ENCODE measurements at places on chromosomes 6 and 20. TPM values are rescaled to one million over a fixed set of nuclear protein-coding genes. Genes with fewer than 3 reads are reported as not detected.

GRCh38 chr6:41527721-41528408 lies 18.3 kb upstream of the FOXP4 start:
- peak; percentile 25 for DNase-seq

GRCh38 chr6:2055911-2056310 lies 189.5 kb downstream of the GMDS start:
- DNase-seq: no peak

DNA sequence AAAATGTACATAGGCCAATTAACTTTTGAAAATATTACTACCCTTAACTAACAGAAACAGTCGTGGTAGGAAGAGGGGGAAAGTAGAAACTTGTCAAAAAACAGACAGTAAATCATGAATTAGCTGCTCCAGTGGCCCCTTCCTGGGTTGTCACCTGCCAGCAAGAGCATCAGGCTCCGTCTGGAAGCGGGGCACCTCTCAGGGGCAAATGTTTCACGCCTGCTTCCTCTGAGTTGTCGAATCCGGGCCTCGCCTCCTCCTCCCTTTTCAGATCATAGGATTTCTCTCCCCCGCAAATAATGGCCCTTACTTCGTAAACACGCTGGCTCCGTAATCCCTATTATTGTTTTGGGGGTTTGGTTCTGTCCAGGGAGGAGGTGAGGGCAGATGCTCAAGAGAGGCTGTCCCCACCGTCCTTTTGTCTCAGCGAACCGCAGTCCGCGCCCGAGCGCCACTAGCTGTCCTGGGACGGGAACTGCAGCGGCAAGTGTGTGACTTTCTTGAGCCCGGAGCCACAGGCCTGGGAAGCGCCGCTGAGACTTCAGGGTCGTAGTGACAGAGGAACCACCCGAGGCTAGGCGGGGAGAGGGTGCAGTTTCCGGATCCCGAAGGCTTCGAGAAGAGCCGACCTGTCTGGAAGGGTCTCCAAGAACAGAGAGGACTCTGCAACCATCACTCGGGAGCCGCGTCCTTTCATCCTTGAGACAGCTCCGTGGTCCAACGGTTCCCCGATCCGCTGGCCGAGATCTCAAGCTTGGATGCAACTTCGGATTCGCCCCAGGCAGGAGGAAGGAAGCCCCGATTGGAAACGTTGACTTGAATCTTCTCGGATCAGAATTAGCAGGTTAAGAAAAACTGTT lies 214.5 kb upstream of the ZNF184 start:
- DNase-seq: peak; percentile 53

GRCh38 chr6:46749731-46750130 lies 3.0 kb downstream of the ANKRD66 start:
- DNase-seq: no peak

GRCh38 chr6:15358579-15359327 lies 112.9 kb downstream of the JARID2 start:
- peak; percentile 88 for DNase-seq

DNA sequence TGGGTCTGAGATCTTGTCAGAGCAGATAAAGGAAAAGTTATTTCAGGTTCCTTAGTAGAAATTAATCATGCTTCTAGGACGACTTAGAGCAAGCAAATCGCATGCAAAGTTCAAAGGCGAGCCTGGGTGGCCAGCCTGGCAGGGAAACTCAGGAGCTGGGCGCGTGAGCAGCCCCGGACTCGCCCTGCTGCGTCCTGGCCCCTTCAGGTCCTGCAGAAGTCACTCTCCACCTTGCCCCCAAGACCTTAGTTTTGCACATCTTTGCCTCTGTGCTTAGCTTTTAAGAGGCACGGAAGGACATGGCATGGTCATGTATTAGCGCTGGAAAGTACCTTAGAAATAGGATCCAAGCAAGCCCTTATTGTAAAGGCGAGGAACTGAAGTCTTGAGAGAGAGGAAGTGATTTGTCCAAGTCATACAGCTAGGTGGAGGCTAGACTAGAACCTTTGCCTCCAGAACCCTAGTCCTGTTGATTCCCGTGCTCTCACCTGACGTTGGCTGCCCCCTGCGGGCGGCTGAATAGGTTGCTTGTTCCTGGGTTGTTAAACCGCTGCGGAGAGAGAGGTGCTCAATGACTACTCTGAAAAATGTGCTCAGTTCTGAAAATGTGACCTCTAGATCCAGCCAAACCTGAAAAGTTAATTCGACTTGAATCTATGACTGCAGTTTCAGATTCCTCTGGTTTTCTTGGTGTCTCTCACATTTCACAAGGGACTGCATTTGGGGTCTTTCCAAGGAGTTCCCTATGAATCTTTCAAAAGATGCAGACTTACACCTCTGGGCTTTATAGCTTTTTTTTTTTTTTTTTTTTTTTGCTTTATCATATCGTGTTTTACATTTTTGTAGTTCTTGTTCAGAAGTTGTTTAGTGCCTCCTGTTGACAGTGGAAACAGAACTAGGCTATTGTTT lies 2.7 kb downstream of the MYB start:
- peak; percentile 44 for DNase-seq

- no peak for DNase-seq
Observed at GRCh38 chr6:142307963-142308748, 6.3 kb downstream of the ADGRG6 start.

GRCh38 chr6:35484921-35485392 lies 11.9 kb downstream of the TEAD3 start:
- DNase-seq: peak; percentile 53

GRCh38 chr6:14501914-14502313 lies 384.3 kb downstream of the CD83 start:
- peak; percentile 52 for DNase-seq

- no peak for DNase-seq
Observed at GRCh38 chr6:35283361-35283760, 14.3 kb upstream of the DEF6 start.

- DNase-seq: no peak
Observed at GRCh38 chr6:166202321-166202733, 34.7 kb upstream of the TBXT start.

GRCh38 chr6:56231827-56232226 lies 15.6 kb downstream of the COL21A1 start:
- DNase-seq: no peak

DNA sequence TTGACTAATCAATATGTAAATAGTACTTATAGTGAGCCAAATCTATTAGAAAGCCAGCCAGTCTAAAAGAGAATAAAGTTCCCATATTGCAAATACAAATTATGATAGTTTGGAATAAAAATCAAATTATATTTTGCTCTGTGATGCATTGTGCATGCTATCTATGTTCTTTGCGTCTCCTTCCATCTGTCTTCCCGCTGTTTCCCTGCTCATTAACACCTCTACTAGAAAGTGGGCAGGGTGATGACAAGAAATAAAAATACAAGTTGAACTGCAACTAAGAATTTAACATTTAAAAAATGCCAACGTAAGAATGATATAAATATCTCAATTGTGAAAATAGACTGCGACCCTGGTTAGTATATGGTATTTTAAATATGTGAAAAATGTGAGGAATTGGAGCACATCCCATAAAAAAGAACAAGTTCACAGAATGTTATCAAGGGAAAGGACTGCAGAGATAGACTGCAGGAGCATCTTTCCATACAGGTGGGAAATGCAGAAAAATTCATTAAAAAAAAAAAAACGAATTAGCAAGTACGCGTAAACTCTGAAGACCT lies 157.6 kb upstream of the PDE7B start:
- no peak for DNase-seq

DNA sequence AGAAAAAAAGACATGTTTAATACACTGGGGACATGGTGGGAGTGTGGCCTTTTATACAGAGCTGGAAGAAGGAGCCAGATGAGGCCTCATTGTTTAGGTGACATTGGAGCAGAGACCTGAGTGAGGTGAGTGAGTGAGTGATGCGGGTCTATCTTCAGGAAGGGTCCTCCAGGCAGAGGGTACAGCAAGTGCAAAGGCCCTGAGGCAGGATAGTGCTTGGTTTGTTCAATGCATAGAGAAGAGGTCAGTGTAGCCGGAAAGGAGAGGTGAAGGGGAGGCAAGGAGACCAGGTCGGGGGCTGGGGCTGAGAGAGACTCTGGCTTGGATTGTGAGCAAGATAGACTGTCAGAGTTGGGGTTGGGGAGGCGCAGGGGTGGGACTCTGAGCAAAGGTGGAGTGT lies 23.6 kb downstream of the KCNG1 start:
- DNase-seq: no peak

DNA sequence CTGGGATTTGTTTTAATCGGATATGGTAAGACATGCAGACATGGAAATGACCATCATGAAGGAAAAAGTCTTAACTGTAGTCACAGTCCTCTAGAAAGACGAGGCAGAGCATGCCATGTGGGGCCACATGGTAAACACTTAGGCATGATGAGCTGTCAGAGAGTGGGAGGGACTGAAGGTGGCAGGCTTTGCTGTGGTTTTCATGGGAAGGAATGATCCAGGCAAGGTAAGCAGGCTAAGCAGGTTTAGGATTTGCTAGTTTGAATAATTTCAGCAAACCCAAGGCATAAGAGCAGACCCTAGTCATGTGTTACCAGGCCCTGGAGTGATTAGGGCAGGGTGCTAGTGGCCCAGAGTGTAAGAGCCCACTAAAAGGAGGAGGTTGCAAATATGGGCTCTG lies 47.2 kb upstream of the STMND1 start:
- peak; percentile 3 for DNase-seq

GRCh38 chr6:39072830-39073229 lies 24.2 kb downstream of the GLP1R start:
- DNase-seq: no peak

- no peak for DNase-seq
Observed at GRCh38 chr20:33570743-33571142, 80.8 kb downstream of the CBFA2T2 start.

GRCh38 chr20:4632876-4633275 lies 88.8 kb upstream of the PRND start:
- no peak for DNase-seq

GRCh38 chr6:22926790-22927354 lies 357.5 kb downstream of the HDGFL1 start:
- DNase-seq: no peak

GRCh38 chr6:36906539-36907325 lies 21.0 kb downstream of the C6orf89 start:
- DNase-seq: peak; percentile 45

DNA sequence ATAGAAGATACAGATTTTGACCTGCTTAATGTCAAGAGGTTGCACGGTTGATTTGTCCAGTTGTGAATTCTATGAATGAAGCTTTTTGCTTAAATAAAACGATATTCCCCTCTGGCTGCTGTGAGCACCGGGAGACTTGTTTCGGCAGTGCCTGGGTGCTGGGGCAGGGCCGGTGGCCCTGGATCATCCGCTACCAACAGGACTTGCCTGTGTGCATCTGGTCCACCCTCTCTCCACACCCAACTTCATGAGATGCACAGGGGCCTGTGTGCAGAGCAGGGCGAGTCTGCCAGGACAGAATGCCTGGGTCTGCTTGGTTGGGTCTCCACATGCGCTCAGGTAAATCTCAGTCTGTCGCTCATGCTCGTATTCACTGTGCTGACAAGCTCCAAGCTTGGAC lies 65.5 kb downstream of the TSHZ2 start:
- DNase-seq: no peak

DNA sequence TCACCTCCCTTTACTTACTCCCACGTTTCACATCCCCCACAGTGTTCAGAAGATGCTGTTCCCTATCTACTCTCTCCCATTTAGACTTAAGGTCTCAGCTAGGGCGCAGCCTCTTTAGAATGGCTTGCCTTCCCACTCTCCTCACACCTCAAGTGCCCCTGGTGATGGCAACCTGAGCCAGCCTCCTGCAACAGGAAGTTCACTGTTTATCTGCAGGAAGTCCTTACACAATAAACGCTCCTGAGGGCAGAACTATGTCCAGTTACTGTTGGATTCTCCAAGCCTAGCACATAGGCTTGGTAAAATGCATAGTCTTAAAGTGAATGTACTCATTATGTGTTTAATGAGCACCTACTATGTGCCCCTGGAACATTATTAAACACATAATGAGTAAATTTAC lies 21.9 kb upstream of the RAB22A start:
- DNase-seq: no peak

DNA sequence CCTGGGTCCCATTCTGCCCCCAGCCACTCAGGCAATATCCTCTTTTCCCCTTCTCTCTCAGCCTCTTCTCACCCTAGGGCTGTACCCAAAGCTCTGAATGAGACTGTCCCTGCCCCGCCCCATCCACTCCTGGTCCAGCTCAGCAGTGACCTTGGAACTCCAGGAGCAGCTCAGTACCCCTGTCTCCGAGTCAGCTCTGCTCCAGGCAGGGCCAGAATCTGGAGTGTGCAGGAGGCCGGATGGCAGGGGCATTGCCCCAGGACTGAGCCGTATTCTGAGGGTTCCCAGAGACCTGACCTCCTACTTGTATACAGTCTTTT lies 2.0 kb upstream of the RAET1G start:
- DNase-seq: no peak

DNA sequence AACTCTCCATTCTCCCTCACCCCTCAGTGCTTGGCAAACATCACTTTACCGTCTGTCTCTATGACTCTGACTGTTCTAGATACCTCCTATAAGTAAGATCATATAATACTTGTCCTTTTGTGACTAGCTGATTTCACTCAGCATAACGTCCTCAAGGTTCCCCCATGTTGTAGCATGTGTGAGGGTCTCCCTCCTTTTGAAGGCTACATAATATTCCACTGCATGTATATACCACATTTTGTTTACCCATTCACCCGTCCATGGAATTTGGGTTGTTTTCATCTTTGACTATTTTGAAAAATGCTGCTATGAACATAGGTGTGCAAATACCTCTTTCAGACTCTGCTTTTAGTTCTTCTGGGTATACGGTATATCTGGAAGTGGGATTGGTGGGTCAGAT lies 28.3 kb downstream of the CTCFL start:
- DNase-seq: no peak

DNA sequence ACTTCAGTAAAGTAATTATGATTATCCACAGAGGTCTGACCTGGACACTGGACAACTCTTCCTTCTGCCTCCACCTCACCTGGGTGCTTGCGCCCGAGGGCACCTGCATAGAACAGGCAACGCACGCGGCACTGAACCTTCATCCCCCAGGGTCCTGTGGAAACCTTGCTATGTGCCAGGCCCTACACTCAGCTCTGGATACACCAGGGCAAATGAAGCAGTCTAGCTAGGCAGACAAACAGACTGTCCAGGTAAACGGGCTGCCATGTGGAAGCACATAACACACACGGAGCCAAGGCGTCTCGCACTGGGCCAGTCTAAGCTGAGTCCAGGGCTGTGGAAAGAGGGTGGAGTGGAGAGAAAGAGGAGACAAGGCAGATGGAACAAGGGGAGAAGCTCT lies 109.3 kb upstream of the AFDN start:
- DNase-seq: no peak

- no peak for DNase-seq
Observed at GRCh38 chr6:48986845-48987244, 476.2 kb downstream of the MMUT start.

The SYTL3 gene
- total RNA-seq: 10.3 TPM

The RFX6 gene
- total RNA-seq: not detected

The AP5S1 gene
- total RNA-seq: 21.1 TPM

The PDYN gene
- not detected for total RNA-seq

The RAET1E gene
- not detected for total RNA-seq

The PRR18 gene
- not detected for total RNA-seq

The IMPG1 gene
- total RNA-seq: 0.30 TPM

The RNF39 gene
- 0.05 TPM for total RNA-seq

The HCRTR2 gene
- not detected for total RNA-seq

The TRIM40 gene
- total RNA-seq: not detected

The PARD6B gene
- 31.3 TPM for total RNA-seq

The OR2B2 gene
- not detected for total RNA-seq

Measured in renal cortical epithelial cell (primary cell).